Breast epithelium (tissue), 4 donors: ENCODE measurements at places on chromosomes 3 and 15. TPM values are rescaled to one million over a fixed set of nuclear protein-coding genes. Genes with fewer than 3 reads are reported as not detected.

DNA sequence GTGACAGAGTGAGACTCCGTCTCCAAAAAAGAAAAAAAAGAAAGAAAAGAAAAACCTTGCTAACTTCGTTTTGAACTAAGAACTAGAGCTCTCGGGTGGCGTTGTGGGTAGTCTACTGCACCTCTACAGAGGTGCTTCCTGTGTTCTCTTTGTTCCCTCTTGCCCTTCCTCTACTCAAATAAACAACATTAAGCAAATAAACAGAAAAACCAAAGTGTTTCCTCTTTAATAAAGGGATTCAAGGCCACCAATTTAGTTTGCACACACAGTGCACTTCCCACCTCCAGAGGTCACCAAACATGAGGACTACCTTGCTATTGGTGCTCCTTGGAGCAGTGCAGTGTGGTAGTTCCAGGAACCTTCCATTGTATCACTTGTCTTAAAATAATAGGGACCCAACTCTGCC, 354.2 kb upstream of the TBL1XR1 start:
- DNase-seq: no peak

DNA sequence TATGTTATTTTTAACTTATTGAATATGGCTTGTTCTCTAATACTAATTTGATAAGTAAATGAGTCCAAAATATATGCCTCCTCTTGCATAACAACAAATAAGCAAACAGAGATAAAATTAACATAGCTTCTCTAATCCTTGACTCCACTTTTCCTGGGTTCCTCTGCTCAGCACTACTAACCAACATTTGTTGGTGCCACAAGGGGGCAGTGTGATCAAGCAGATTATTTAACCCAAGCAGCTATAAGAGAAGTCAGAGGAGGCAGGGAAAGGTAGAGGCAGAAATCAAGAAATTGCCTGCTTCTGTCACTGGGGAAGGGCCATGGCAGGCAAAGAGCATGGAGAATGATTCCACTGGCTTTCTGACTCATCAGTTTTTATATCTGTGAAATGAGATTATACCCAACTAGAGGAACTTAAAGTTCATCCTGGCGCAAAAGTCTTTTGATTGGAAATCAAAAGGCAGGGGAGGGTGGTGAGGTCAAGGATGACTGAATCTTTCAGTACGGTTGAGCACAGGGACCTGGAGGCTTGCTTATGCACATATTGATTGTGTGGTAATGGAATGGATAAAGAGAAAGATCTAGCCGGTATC, 152.2 kb downstream of the IGSF11 start:
- no peak for DNase-seq

DNA sequence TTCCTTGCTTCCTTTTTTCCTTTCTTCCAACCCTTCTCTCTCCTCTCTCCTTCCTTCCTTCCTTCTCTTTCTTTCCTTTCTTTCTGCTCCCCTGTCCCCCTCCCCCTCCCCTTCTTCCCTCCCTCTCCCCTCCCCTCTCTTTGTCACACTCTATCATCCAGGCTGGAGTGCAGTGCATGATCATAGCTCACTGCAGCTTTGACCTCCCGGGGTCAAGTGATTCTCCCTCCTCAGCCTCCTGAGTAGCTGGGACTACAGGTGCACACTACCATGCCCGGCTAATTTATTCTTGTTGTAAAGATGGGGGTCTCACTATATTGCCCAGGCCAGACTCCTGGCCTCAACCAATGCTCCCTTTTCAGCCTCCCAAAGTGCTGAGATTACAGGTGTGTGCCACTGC, 18.7 kb downstream of the NFKBIZ start:
- no peak for DNase-seq

GRCh38 chr3:188590557-188590956, 436.6 kb downstream of the LPP start:
- DNase-seq: no peak

GRCh38 chr3:115562636-115563267, 60.6 kb upstream of the GAP43 start:
- no peak for DNase-seq

GRCh38 chr3:89072642-89073041, 34.8 kb upstream of the EPHA3 start:
- DNase-seq: no peak

DNA sequence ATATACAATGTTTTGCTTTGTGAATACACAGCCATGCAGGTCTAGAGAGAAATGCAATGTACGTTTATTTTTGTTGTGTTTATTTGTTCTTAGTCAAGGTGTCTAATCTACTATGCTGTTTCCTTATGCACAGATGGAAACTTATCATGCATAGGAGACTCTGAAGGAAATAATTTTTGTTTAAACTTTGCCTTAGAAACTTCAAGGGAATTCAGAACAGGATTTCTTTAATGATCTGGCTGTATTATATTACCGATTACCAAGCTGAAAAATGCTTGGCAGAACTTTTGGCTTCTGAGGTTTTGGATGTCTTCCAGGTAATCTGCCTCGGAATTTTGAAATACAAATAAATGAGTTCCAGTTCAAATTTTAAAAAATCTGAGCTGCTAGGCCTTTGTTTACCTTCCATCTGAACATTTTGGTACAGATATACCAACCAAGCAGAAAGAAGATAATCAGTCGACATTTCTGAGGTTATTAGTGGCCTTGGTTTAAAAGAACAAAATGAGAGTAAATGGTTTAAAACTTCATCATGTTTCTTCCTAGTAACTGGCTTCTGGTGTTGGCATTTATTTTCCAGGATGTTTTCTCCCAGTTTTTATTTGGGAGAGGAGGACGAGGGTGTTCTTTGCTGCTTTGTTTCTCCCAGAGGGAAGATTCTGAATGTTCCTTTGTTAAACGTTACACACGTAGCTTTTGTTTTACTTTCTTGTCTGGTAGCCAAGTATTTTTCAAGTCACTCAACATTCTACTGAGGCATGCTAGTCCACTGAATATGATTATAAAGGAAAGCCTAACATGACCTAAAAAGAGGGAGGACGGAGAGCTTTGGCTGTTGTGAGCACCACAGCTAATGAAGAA, 421.8 kb upstream of the TBL1XR1 start:
- no peak for DNase-seq

GRCh38 chr3:130892759-130893375, 1.0 kb upstream of the ATP2C1 start:
- DNase-seq: peak; percentile 72

DNA sequence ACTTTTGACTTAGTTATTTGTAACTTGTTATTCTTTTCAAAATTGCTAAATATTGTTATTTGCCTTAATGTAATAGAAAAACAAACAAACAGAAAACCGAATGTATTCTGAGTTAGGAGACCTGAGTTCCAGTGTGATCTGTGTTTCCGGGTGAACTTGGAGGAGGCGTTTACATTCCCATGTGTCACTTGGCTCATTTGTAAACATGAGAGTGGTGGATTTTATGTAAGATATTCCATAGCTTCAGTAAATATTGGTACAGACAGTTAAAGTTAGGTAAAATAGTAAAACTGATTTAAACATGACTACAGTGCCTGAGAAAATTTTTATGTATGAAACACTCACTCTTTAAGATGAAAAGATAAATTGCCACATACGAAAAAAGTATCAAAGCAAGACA, 287.3 kb upstream of the POU1F1 start:
- no peak for DNase-seq

DNA sequence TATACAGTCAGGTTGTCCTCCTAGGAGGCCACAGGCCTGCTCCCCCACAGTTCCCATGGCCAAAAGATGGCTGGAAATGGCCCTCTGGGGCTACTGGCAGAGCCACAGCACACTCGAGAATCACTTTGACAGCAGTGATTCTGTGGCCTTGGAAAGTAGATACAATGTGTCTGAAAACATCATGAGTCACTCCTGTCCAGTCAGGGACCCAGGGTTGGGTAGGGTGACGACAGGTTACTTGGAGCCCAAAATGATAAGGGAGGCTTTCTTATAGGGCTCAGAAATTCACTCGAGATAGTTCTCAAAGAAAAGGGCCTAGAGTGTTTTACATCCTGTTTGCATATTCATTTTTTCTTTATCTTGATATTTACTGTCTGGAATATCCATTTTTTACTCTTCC, 24.3 kb downstream of the MRPS25 start:
- DNase-seq: no peak

GRCh38 chr3:9669720-9670432, 20.6 kb downstream of the MTMR14 start:
- no peak for DNase-seq

DNA sequence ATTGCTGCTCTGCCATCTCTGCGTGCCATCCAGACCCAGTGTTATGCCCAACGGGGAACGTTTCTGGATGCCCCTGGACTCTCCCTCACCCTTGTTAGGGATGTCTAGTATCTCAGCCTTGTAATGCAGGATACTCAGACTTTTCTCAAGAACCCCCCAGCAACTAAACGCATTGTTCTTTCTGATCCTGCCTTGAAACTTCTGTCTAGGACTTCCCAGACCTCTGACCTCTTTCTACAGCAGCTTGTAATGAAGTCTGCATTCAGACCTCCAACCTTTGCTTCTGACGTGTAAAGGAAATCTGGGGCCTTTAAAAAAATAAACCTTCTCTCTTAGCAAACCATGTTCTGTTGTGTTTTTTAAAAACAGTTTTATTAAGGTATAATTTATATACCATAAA, 139.5 kb downstream of the KCNAB1 start:
- DNase-seq: no peak

DNA sequence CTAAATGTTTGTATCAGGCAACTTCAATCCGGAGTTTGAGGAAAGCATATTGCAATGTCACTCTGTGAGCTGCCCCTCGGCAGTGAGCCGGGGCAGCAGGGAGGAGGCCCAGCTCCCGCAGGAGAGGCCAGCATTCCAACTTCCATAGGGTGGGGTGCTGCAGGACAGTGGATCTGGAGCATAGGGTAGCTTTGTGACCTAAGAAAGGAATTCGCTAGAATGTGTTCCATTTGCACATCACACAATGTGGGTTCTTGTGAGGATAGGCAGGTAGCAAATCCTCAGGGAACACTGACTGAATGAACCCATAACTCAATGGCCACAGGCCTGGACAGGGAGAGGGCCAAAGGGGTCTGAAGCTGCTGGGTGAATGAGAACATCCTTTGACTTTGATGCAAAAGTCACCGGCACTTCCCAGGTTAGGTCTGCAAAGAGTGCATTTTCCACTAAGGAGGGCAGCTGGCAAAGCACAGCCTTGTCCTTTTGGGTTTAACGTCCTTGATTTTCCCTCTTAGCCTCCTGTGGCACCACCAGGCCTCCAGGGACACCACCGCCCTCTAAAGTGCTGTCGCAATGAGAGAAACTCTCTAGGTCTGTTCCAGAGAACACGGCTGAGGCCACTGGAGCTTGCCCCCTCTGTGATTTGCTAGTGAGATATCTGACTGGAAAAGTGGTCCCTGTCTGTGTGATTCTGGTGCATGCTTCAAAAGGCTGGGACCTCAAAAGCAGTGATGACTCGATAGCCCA, 36.2 kb downstream of the GABRB3 start:
- DNase-seq: no peak

DNA sequence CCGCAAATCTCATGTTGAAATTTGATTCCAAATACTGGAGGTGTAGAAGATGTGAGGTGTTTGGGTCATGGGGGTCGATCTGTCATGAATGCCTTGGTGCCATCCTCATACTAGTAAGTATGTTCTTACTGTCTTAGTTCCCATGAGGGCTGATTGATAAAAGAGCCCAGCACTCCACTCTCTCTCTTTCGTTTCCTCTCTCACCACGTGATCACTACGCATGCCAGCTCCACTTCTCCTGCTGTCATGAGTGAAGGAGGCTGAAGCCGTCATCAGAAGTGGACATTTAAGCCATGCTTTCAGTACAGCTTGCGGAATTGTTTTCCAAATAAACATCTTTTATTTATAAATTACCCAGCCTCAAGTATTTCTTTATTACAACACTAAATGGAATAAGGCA, 6.1 kb downstream of the OR5H15 start:
- no peak for DNase-seq

GRCh38 chr3:101781166-101781565, 2.2 kb downstream of the NXPE3 start:
- DNase-seq: no peak

GRCh38 chr3:76669322-76669721, 370.6 kb upstream of the ROBO2 start:
- DNase-seq: no peak

- DNase-seq: no peak
Measured at GRCh38 chr3:169578381-169579024, 85.0 kb downstream of the MECOM start.

Gene HESX1
- total RNA-seq: 0.66 TPM

Gene CERS3
- 3.7 TPM for total RNA-seq

Gene VIPR1
- 40.2 TPM for total RNA-seq

Gene KCNAB1
- 3.9 TPM for total RNA-seq

Gene PEX5L
- 0.48 TPM for total RNA-seq

Gene NRG4
- 0.15 TPM for total RNA-seq

Gene SLC28A1
- not detected for total RNA-seq

Gene TUSC2
- total RNA-seq: 21.3 TPM

Gene BSN
- total RNA-seq: 0.33 TPM

Gene UROC1
- not detected for total RNA-seq

Gene NUDT16
- total RNA-seq: 20.3 TPM

Gene RASGRF1
- total RNA-seq: 0.15 TPM

Gene TF
- total RNA-seq: 6.3 TPM
